ENCODE measurements at places on chromosomes 1 and 21.

- DNase-seq = no peak
Observed at GRCh38 chr21:27422435-27422834, 455.5 kb upstream of the ADAMTS5 start.

DNA sequence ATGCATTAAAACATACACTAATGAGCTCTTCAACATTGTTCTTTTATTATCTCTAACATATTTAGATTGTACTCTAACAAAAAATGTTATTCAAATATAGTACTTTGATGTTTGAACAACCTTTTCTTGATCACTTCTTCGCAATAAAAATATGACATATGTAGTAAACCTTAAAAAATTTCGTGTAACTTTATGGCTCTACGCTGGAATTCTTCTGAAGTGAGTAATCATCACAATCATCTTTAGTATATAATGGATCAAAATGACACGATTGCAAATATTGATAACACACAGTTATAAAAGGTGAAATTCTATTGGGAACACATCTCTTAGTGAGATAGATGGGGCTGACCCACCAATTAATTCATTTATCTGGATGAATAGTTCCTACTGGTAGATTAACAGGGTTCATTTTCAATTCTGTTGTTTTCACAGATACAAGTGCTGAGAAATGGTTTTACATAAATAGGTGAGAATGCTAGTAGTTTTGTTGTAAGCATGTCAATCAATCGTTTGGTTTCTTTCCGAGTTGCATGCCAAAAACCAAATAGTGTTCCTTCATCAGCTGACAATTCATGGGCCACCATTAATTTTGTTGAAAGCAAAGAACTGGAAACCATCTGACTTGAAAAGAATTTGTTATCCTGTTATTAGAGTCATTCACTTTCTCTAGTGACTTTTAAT lies 1.5 kb upstream of the ZMPSTE24 start:
- no peak for DNase-seq

GRCh38 chr1:67316918-67317317 lies 9.2 kb downstream of the IL12RB2 start:
- DNase-seq = no peak

DNA sequence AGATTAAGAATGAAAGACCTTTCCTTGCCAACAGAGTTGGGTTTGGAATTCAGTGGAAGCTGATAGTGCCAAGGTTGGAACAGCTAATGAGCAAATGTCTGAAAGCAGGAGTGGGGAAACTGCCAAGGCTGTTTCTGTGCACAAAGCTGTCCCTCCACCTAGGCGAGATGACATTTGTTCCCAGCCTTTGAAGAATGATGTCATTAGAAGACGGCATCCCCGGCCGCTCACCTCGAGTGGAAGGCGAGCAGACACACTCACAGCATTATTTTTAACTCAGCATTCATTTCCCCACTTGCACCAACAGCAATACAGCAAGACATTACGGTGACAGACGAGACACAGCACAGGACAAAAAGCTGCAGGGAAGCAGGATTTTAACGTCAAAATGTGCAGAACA lies 463.9 kb downstream of the PCP4 start:
- DNase-seq = no peak

- no peak for DNase-seq
Observed at GRCh38 chr1:8701794-8702471, 115.5 kb downstream of the RERE start.

Measured in T-cell (primary cell).